ENCODE measurements at places on chromosomes 16 and 17.

DNA sequence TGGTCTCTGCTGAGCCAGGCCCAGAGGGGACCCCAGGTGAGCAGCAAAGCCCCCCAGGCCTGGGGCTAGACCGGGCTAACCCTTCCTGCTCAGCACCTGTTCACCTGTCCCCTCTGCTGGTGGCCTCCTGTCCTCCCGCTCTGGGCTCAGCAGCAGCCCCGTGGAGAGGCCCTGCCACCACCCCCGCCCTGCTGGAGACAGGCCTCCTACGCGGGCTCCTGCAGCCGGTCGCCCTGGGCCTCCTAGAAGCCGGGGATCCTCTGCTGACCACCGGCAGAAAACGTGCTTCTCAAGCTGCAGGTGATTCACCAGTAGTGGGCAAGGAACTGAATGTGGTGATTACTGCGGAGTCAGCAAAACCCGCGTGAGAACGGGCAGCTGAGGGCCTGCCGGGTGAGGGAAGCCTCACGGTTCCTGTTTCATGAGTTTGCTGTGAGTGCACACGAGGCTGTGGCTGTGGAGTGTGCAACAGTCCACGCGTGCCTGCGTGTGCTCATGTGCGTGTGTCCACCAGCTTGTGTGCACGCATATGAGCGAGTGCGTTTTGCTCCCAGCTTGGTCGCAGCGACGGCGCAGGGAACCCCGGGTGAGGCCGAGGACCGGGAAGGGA lies 792 bp downstream of the SECTM1 start:
- peak; percentile 47 for DNase-seq

DNA sequence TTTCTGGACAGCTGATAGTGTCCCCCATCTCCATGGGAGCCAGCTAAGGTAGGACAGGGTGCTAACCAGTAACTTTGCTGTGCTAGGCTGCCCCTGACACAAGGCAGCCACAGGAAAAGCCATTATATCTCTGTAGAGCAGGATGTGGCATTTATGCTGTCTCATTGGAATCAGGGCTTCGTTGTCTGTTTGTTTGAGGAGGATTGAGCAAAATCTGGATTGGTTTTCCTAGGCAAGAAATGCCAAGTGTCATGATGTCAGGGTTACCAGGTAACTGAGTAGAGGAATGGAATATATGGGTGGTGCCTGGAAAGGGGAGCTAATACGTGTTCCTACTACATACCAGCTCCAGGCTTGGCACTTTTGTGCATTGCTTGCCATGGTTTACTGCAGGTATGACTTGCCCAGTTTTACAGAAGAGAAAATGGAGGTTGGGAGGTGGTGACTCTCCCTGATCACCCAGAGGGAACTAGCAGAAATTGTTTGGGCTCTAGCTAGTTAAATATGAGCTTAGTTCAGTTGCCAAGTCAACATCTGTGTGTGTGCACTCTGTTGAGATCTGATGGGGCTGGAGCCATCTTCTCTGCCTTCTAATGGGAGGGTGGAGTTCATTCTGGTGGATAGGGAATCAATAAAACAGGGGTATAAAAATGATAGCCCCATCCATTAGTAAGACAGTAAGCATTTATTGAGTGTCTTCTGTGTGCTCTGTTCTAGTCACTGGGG lies 33.9 kb downstream of the GNAO1 start:
- DNase-seq = no peak

DNA sequence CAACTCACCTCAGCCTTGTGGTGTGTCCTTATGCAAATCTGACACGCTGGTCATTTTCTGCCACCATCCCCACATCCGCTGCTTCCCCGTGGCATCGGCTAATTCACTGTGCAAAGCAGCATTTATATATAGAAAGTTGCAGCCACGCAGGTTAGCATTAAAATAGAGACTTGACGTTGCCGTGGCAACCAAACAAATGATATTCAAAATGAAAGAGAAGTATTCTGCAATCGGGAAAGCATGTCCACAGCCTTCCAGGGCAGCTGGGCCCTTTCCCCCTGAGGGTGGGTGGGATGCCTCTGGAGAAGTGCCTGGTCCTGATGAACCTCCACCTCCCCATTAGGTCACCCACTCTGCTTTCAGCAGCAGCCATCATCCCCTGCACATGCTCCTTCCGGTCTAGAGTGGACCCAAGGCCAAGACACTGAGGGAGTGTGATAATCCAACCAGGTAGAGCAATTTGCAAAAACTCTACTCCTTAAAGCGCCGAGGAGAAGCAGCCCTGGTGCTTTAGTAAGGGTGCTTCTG lies 138.7 kb downstream of the GAS7 start:
- no peak for DNase-seq

DNA sequence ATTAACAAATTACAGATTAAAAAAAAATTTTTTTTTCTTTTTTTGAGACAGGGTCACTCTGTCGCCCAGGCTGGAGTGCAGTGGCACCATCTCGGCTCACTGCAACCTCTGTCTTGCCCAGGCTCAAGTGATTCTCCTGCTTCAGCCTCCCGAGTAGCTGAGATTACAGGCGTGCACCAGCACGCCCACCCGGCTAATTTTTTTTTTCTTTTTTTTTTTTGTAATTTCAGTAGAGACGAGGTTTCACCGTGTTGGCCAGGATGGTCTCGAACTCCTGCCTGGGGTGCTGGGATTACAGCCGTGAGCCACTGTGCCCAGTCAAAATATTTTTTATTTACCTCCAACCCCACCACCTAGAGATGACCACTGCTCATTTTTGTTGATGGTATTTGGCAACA lies 25.5 kb downstream of the ACTG1 start:
- DNase-seq = no peak

GRCh38 chr17:33486135-33486885 lies 193.2 kb upstream of the ASIC2 start:
- no peak for DNase-seq

- DNase-seq = no peak
These were observed 7.1 kb upstream of the CORO6 start for GRCh38 chr17:29629839-29630238.

DNA sequence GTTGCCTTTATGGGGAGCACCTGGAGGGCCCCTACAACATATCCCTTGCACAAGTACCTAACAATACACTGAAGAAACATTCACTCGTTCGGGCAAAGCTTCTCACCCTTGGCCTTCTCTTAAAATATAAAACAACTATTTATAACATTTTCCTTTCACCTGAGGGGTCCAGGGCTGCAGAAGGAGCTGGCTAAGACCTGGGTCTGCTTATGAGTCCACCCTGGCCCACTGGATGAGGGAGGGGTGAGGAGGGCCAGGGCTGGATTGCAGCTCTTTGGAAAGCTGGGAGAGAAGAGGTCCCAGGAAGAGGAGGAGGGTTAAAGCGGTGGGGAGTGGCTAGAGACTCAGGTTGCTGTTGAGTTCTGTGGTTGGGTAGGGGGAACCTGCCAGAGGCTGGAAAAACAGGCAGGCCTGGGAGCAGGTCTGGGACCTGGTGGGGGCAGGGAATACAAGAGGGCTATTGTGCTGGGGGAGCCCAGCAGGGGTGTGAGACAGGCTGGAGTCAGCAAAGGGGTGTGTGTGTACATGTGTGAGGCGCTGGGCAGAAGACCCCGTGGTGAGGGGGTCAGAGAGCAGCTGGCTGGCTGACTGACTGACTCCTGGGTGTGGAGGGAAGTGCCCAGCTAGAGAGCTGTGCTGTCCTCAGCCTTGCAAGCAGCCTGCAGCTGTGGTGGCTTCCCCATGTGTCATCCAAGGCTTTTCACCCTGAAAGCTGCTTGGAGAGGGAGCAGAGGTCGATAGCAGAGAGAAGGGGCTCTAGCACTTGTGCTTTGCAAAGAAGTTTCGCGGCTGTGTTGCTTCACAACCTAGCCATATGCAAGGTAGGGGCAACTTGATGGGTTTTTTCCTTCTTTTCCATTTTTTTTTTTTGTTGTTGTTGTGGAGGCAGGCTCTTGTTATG lies 10.2 kb upstream of the MRC2 start:
- no peak for DNase-seq

GRCh38 chr16:85203462-85203813 lies 91.2 kb upstream of the CIBAR2 start:
- DNase-seq = no peak

DNA sequence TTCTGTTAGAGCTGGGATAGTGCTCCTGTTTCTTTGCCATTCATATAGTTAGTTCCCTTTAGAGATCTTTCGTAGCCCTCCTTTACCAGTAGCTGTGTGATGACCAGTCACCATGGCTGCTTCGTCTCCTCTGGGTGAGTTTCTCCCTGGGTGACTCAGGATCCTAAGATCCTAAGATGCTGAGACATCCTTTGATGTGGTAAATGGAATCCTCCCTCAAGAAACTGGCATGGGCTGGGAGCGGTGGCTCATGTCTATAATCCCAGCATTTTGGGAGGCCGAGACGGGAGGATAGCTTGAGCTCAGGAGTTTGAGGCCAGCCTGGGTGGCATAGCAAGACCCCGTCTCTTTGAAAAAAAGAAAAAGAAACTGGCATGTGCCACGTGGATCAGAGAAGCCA lies 5.9 kb downstream of the PHAF1 start:
- DNase-seq = no peak

DNA sequence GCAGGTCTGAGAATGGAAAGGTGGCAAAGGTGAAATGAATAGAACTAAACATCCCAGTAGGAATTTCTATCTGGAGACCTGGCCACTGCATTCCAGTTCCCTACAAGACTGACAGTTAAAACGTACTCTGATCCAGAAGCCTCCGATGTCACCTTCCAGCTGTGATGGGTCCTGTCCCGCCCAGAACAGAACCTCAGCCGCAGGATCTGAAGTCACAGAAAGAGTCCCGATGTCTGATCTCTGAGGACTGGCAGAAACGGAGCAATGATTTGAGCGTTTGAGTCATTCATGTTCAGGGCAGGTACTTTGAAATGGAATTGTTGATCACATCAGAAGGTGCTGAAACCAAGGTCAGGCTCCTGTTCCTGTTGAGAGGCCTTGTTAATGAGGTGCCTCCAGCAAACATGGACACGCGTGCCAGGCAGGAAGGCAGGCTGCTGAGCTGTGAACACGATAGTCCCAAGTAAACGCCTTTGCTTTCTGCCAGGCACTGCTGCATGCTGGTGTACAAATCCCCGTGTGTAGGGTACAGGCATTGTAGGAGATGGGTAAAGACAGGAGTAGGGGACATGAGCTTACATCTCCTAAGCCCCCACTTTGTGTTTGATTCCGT lies 61.4 kb downstream of the VAT1L start:
- no peak for DNase-seq

DNA sequence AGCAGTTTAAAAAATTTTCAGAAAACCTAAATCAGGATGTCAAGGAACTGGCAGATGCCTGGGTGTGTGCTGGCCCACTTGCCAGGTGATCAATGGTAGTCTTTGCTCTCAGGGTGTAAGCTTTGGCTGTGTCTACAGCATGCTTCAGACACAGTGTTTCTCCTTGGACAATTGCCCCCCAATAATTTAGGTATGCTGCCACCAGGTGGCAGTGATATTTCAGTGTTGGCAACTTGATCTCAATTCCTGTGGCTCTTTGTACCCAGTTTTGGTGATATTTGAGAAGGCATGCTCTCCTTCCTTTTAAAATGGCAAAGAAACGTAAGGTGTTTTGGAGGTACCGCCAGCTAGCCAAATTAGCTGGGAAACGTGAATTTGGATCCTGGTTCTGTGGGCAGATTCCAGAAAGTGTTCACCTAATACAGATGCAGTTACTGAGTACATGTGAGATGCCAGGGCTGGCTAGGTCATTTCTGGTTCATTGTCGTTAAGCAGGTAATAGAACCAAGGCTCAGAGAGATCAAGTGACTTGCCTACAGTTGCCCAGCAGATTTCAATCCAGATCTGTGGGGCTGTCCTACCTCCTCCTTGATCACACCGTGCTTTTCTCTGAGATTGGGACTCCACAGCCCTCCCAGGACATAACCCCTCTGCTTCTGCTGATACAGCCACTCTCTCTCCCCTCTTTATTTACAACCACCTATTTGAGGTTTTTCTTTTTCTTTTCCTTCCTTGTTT lies 155.6 kb upstream of the PLCG2 start:
- peak; percentile 67 for DNase-seq

- DNase-seq = no peak
These were observed 9.4 kb upstream of the SLC6A4 start for GRCh38 chr17:30244853-30245385.

DNA sequence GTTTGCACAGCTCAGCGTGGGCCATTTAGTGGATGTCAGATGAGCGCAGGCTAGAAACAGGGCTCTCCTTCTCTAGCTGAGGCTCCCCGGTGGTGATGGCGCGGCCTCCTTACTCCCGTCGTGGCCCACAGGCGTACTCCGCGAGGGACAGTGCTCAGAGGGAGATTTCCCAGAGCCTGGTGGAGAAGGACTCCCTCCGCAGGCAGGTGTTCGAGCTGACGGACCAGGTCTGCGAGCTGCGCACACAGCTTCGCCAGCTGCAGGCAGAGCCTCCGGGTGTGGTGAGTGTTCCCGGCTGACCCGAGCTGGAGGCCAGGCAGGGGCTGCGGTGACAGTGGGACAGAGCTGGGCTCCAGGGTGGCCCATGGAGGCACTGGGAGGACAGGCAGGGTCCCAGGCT lies 21.4 kb downstream of the CARD14 start:
- no peak for DNase-seq

DNA sequence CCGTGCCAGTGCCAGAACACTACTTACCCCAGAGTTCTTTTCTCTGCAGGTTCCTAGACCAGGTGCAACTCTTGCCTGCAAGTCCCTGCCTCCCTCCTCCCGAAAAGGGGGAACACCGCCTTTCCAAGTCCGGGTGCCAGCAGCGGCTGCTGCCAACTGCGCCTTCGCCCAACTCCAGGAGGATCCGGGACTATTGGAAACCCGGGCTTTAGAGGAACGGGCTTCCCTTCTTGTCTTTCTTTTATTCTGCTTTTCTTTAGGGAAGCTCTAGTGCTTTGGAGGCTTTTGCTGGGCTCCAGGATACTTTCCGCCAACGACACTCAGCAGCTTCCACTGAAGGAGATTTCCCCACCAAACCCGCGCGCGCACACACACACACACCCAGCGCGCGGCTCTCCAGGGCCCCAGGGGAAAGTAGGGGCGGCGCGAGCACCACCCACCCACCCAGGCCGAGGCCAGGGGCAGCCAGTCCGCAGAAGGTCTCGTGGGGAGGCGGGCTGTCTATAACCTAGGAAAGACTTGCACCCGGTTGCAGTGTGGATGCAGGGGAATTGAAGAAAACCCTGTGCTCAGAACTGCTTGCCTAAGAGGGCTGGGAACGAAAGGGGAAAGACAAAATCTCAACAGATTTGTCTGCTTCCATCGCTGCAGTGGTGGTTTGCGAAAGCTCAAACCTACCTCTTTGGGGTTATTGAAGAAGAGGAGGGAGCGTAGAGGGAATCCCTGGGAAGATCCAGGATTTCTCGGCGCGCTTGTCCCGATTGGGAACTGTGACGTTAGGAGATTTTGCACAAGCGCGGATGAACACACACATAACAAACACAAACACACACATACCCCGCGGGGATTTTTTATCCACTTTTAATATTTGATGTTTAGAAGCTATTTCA lies 977 bp upstream of the CA10 start:
- no peak for DNase-seq

DNA sequence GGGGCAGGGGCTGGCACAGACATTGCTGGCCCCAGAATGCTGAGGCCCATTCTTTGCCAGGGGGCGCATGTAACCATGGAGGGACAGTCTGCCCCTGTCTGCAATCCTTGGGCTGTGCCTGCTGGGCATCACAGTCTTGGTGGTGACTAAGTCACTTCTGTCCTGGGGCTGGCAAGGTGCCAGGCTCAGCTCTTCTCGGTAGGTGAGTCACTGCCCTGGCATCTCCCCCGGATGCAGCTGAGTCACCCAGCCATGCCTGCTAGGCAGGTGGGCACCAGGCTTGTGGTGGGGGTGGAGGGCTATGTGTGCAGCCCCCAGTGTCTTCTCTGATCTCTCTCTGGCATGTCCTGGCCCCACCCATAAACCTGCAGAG lies 5.6 kb downstream of the RARA start:
- DNase-seq = peak; percentile 91

Measured in activated CD4-positive, alpha-beta T cell treated with anti-CD3 and anti-CD28 coated beads for 48 hours (primary cell).